ENCODE measurements at places on chromosomes 12 and 14.

DNA sequence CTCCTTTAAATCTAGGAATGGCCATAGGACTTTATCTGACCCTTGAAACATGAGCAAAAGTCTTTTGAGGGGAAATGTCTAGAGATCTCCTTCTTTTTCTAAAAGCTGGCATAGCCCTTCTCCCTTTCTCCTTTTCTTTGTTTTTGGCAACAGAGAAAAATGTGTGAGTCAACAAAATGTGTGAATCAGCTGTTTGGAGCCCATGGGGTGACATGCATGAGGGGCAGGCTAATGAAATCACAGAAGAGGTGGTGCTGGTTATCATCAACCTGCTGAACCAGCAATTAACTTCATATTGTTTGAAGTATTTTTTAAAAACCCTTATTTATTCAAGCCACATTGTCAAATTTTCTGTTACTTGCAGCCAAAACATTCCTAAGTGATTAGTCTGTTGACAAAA lies 132.3 kb downstream of the CCDC59 start:
- no peak for DNase-seq

- no peak for DNase-seq
These were observed 160.0 kb upstream of the SOX5 start for GRCh38 chr12:24109381-24110039.

DNA sequence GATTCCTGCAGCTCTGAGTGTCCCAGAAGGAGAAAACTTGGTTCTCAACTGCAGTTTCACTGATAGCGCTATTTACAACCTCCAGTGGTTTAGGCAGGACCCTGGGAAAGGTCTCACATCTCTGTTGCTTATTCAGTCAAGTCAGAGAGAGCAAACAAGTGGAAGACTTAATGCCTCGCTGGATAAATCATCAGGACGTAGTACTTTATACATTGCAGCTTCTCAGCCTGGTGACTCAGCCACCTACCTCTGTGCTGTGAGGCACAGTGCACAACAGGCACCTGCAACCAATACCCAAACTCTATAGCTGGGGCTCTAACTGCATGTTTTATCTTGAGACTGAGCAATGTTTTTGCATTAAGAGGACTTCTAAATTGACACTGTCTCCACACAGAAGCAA lies 379.2 kb upstream of the OR4E1 start:
- DNase-seq = no peak

DNA sequence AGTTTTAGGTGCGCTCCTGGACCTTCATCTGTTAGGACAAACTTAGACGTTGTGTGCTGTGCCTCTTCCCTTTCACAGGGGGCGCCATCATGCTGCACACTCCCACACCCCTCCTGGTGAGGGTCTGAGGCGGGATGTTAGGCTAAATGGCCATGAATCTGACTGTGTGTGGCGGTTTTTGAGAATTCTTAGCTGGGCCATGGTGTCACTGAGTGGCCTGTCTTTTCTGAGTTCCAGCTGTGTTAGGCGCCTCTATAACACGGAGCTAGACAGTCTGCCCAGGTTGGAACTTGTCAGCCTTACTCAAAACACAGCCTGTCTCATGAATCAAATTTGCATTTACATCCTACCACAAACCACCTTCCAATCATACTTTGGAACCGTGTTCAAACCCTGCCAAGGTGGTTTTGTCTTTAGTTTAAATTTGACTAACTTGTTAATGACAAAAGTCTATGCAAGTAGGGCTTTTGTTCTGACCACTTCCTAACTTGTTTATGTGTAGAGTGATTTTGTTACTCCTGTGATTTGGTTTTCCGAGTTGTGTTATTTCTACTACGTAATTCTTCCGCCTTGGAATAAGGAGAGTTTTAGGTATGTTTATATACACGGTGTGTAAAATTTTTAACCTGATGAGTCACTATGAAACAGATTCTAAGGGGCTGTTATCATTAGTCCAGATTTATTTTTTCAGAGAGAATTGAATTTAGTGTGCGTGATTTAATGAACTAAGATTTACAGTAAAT lies 19.6 kb downstream of the ACVR1B start:
- no peak for DNase-seq

DNA sequence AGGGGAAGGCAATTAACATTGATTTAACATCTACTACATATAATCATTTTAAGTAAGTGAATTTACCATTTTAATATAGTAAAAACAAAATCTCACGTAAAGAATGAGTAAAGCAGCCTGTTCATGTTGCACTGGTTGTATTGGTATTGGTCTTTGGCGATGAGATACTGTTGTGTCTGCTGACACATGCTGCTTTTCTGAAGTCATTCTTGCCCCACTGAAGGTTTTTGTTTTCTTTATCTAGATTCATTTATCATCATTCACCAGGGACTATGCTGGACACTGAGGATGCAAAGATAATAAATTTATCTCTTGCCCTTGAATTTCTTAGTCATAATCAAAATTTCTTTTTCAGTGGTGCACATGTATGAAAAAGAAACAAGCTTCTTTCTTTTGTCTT lies 246.2 kb upstream of the NPAS3 start:
- no peak for DNase-seq

GRCh38 chr14:75323571-75323970 lies 44.9 kb downstream of the FOS start:
- no peak for DNase-seq

DNA sequence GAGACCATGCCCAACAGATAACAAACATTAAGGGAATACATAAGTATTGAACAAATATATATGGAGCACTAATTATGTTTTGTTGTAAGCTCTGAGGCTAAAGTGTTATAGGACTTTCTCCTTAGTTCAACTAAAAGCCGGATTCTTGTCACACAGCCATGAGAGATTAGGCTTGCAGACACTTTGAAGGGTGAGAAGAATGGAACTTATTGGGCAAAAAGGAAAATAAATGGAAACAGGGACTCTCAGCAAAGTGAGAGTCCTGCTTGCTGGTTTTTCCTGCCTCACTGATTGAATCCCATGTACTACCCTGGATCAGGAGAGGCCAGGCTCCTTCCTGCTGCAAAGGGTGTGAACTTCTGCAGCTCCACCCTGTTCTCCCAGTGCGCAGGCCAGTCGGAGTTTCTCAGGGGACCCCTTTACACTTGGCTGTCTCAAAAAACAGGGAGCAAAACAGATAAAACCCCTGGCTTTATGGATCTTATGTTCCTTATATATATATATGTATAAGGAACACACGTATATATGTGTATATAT lies 77.1 kb upstream of the FUT8 start:
- DNase-seq = no peak

GRCh38 chr12:104219908-104220404 lies 4.4 kb downstream of the TXNRD1 start:
- DNase-seq = no peak

GRCh38 chr12:109461846-109462756 lies 15.0 kb downstream of the KCTD10 start:
- DNase-seq = peak; percentile 20

DNA sequence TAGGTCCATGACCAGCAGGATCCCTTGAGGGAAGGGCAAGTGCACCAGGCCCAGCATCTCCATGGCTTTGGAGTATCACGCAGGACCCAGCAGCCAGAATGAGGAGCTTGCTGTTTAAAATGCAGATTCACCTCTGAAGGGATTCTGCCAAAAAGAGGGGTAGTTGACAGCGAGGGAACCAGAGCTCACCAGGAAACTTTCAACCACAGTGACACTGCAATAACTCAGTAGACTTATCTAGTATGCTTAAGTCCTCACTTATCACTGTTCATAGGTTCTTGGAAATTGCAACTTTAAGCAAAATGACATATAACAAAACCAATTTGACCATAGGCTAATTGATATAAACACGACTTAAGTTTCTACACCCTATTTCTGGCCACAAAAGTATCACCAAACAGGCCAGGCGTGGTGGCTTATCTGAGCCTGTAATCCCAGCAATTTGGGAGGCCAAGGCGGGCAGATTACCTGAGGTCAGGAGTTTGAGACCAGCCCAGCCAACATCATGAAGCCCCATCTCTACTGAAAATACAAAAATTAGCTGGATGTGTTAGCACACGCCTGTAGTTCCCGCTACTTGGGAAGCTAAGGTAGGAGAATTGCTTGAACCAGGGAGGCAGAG lies 21.4 kb upstream of the CKAP4 start:
- no peak for DNase-seq

GRCh38 chr12:26473291-26473690 lies 277.9 kb downstream of the SSPN start:
- no peak for DNase-seq

DNA sequence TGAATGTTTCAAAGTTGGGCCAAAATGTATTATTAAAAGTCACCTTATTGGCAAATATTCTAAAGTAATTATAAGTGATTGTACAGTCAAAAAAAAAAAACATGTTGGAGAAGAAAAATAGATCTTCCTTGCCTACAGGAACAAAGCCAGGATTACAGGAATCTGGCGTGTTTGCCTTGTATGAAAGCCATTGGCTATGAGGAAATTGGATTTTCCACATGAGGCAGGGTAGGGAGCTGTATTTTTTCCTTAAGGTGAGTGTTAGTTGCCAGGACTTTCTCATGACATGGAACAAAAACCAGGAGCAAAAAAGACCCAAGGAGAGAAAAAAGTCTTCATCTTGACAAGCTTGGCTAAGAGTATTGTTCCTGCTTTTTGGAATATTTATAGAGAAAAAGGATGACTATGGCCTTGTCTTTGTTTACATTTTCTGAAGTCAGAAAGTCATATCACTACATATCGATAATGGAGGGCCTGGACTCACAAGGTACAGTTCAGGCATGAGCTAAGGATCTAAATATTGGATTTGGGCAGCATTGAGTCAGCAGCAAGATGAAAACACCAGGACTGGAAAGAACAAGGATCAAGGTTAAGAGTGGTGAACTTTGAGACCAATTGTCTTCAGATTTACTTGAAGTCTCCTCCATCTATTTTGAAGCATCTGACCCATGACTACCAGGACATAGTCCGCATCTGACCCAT lies 68.4 kb upstream of the FLRT2 start:
- no peak for DNase-seq

GRCh38 chr12:5478081-5478706 lies 46.3 kb downstream of the NTF3 start:
- DNase-seq = no peak

- no peak for DNase-seq
These were observed 78.6 kb downstream of the IFNG-AS1 start for GRCh38 chr12:68067762-68068376.

DNA sequence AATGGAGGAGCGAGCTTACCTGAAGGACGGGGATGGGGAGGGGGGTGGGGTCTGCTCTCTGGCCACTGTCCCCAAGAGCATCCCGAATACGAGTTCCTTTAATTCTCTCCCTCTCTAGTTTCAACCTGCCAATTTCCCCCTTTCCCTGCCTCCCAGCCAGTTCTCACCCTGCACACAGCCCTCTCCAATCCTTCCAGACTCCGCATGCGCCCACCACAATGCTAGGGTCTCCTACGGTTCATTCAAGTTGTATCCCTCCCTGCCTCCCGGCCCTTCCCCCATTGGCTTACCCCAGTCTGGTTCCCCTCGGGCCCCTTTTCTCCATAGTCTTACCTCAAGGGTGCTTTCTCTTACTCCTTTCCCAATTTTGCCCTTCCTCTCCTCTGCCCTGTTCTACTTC lies 708 bp upstream of the IGFBP6 start:
- no peak for DNase-seq

DNA sequence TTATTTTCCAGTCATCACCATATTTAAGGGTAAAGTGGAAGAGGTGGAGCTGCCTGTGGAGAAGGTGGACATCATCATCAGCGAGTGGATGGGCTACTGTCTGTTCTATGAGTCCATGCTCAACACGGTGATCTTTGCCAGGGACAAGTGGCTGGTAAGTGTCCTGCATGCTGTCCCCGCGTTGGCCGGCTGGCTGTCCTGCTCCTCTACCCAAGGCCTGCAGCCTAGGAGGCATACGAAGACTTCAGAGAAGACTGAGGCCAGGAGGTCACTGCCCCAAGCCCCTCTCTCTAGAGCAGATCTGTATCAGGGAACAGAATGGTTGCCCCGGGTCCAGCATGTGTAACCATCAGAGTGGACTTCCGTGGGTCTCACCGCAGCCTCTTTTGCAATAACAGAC lies 77.7 kb downstream of the PRMT8 start:
- no peak for DNase-seq

GRCh38 chr12:76080017-76080728 lies 4.3 kb downstream of the NAP1L1 start:
- DNase-seq = no peak

GRCh38 chr12:116358893-116359761 lies 81.6 kb upstream of the MED13L start:
- DNase-seq = peak; percentile 16

- DNase-seq = no peak
These were observed 457.9 kb upstream of the FOXG1 start for GRCh38 chr14:28308734-28309133.

Data from esophagus squamous epithelium (tissue), 5 donors.